Cerebellum (tissue), 4 donors: ENCODE measurements at places on chromosomes 3 and 15.

- DNase-seq = no peak
Observed at GRCh38 chr3:33401781-33402180, 38.4 kb downstream of the UBP1 start.

GRCh38 chr15:80512726-80513660 is 108.8 kb downstream of the ARNT2 start:
- peak; percentile 71 for DNase-seq

DNA sequence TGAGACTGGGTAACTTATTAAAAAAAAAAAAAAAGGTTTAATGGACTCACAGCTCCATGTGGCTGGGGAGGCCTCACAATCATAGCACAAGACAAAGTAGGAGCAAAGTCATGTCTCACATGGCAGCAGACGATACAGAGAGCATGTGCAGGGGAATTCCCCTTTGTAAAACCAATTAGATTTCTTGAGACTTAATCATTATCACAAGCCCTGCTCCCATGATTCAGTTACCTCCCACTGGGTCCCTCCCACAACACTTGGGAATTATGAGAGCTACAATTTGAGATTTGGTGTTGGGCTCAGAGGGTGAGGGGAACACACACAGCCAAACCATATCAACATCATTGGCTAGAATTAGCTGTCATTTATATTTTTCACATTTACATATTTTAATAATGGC is 221.0 kb downstream of the RSRC1 start:
- DNase-seq = no peak

DNA sequence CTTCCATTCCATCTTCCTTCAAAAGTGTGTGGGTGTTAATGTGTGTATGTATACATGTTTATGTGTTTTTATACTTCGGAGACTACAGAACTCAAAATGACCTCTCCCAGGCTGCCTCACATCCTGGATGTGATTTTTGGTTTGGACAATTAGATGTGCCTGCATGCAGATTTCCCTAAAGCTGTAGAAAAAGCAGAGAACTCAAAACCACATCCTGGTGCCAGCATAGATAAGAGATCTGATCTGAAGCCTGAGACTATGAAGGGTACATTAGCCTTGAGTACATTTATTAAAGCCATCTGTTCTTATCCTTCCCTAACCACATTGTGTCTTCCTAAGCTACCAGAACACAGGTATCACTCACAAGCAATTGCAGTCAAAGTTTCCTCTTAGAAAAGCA is 319.4 kb upstream of the RASGRP1 start:
- DNase-seq = no peak

GRCh38 chr3:49411535-49411967 is 225 bp downstream of the RHOA start:
- DNase-seq = peak; percentile 39

GRCh38 chr3:126277629-126278378 is 79.4 kb downstream of the KLF15 start:
- no peak for DNase-seq

DNA sequence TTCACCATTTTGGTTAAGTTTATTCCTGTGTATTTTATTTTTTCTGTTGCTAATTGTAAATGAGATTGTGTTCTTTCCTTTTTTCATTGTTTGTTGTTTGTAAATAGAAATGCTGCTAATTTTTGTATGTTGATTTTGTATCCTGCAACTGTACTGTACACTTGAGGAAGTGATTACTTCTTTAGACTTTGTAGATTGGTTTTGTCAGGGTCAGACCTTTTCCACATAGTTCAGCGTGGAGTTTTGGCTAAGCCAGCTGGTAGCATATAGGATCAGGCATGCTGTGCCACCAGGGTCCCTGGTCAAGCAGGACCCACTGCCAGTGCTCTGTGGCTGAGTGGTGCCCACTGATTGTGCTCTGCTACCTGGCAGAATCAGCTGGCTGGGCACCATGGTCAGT is 80.1 kb downstream of the CD200 start:
- no peak for DNase-seq

- DNase-seq = peak; percentile 50
Observed at GRCh38 chr3:11718637-11719405, 75.1 kb upstream of the VGLL4 start.

DNA sequence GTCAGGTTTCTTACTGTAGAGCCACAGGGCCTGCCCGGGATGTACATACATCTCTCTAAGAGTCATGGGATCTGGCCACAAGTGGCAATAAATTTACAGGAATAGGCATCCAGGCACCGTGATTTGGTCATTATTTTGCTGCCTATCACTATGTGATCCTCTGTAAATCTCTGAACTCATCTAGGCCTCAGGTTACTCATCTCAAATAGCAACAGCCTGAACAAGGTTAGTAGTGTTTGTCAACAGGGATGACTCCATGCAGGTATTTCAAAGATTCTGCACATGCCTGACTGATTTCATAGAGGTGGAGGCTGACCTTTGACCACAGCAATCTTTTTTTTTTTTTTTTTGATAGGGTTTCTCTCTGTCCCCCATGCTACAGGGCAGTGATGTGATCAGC is 88.8 kb upstream of the TBL1XR1 start:
- no peak for DNase-seq

- DNase-seq = no peak
Observed at GRCh38 chr3:42489116-42489936, 13.1 kb upstream of the VIPR1 start.

- no peak for DNase-seq
Observed at GRCh38 chr3:193656878-193657282, 63.9 kb downstream of the OPA1 start.

- DNase-seq = no peak
Observed at GRCh38 chr3:186182850-186183249, 74.0 kb upstream of the ETV5 start.
